ENCODE measurements at places on chromosomes 5 and 9.

GRCh38 chr5:173785866-173786265, 102.3 kb upstream of the CPEB4 start:
- peak; percentile 3 for DNase-seq

GRCh38 chr9:33728613-33729012, 66.7 kb upstream of the PRSS3 start:
- DNase-seq, result no peak

DNA sequence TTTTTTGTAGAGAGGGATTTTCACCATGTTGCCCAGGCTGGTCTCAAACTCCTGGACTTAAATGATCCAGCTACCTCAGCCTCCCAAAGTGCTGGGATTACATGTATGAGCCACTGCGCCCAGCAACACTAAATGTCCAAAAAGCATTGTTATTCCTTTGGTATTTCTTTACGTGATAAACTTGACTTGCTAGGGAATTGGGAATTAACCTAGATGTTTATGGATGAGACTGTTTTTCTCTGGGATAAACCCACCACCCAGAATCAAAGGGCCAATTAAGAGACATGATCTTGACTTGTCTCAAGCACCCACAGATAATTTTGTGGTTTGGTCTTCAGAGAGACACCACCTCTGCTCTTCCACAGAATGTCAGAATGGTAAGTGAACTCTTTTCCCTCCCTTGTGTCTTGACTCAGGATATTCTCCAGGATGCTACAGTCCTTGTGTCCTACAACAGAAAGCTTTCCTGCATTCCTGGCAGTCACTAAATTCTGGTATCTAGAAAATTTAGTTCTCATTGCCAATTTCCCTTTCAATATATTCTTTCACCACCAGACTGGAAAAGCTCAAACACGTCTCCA, 55.7 kb downstream of the ALDH1A1 start:
- no peak for DNase-seq

- peak; percentile 17 for DNase-seq
These were observed 179.7 kb upstream of the ANKRD55 start for GRCh38 chr5:56412601-56413379.

- DNase-seq, result no peak
These were observed 352.4 kb upstream of the ACTBL2 start for GRCh38 chr5:57834829-57835608.

DNA sequence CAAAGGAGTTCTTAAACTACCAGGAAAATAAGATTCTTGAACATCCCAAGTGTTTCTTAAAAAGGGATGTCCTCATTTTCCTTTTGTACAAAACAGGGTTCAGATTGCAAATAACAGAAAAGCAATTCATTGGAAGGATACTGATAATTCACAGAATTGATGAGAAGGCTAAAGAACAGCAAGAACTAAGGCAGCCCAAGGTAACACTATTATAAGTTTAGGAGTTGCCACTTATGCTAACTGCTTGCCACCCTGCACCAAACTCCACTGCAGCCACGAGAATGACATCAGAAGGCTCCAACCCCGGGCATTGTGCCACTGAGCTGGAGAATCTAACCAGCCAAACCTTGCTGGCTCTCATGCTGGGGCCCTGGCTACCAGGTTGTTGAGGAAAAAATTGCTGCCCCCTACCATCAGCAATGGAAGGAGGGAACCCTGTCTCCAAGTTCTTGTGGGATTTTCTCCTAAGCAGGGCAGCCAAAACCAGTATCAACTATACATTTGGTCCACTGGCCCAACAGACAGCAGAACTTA, 123.4 kb downstream of the ARL15 start:
- DNase-seq, result no peak

GRCh38 chr9:114226246-114227055, 71.1 kb downstream of the COL27A1 start:
- DNase-seq, result no peak

DNA sequence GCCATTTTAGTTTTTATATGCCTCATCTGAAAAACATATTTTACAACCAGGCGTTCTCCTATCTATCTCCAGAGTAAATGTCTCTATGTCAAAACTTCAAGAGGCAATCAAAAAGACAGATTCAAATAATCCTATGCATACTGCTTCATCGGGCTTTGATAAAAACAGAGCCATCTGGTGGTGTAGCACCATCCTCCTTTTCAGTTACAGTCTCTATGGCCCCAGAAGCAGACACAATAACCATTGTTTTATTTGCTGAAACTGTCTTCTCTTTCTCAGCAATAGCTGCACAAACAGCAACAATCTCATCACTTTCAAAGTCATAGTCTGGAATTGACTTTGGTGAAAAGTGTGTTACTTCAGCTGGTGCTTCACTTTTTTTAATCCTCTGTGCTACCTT, 36.3 kb downstream of the PTGER4 start:
- no peak for DNase-seq

DNA sequence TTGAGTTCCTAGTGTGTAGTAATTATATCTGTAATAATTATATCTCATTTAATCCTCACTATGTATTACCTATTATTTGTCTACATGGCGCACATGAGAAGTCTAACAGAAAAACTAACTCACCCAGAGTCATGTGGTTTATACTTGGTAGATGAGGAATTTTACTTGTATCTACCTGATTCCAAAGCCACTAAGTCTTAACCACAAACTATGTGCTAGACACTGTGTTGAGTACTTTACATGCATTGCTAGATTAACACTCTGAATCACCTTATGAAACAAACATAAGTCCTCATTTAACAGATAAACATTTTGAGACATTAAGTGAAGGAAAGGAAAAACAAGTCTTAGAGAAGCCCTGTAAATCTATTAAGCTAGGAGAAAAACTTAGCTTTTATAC, 404.8 kb downstream of the TLR4 start:
- DNase-seq, result no peak
